ENCODE measurements at places on chromosomes 12 and 14.

DNA sequence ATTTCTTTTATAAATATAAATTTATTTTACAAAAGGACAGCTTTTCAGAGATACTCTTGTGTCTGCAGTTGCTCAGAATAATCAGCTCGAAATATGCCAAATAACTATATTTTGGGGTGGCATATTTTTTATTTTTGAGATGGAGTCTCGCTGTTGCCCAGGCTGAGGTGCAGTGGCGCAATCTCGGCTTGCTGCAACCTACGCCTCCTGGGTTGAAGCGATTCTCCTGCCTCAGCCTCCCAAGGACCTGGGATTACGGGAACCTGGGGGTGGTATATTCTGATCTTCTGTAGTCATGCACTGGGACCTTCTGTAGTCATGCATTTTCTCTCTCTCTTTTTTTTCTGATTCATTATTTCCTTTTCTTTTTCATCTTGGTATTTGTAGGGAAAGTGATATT, 135.0 kb upstream of the AMIGO2 start:
- DNase-seq: no peak

- no peak for DNase-seq
These were observed 234.4 kb upstream of the CRY1 start for GRCh38 chr12:107327651-107328182.

- no peak for DNase-seq
These were observed 441.2 kb downstream of the BTG1 start for GRCh38 chr12:91704446-91704845.

GRCh38 chr12:108495054-108495453, 20.0 kb upstream of the FICD start:
- DNase-seq: no peak

- no peak for DNase-seq
These were observed 12.8 kb downstream of the MTHFD1 start for GRCh38 chr14:64400829-64401459.

DNA sequence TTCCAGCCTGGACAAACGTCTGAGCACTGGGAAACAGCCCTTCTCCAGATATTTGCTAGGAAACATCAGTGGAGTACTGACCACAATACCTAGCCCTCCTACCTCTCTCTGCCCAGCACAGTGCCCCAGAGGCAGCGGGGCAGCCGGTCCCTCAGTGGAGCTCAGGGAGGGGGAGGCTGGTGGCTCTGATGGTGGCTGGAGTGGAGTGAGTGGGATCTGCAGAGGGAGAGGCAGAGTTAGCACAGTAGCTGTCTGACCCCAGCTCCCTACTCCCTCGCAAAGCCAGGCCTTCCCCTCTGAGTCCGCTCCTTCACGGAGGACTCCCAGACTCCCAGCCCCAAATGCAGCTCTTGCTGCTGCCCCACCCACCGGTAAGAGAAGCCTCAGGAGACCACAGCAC, 30.0 kb downstream of the NCKAP5L start:
- no peak for DNase-seq

DNA sequence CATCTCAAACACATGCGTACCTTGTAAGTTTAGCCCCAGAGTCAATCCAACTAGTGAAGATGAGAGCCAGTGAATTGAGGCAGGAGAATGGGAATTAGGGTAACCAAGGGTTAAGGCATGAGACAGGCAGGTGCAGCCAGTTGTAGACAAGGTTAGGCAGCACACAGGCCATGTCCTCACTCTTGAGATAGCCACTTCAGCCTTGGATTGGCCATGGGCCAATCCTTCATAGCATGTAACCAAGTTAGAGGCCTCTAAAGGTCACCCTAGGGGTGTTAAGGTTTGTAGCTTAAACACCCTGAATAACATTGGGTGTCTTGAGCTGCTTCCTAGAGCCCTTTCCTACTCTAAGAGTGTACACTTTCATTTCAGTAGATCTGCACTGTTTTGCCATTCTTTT, 208.2 kb upstream of the RBM19 start:
- no peak for DNase-seq

GRCh38 chr14:95431199-95432143, 85.0 kb downstream of the SYNE3 start:
- no peak for DNase-seq

- no peak for DNase-seq
These were observed 243.7 kb downstream of the C12orf75 start for GRCh38 chr12:105574056-105574715.

- no peak for DNase-seq
These were observed 818 bp upstream of the SUOX start for GRCh38 chr12:55996201-55996714.

DNA sequence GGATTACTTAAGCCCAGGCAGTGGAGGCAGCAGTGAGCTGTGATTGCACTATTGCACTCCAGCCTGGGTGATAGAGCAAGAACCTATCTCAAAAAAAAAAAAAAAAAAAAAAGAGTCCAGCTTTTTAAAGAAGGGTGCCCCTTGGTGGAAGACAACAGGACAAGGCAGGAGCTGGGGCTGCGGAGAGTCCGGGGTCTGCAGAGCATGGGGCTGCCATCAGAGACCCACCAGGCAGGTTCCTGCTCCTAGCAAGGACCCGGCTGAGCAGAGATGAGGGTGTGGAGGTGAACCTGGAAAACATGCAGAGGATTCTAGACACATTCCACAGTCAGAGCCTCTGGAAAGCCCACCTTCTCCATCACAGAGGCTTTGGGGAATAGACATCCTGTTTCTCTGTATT, 21.0 kb upstream of the CIPC start:
- DNase-seq: no peak

- DNase-seq: no peak
These were observed 9.3 kb downstream of the CCDC196 start for GRCh38 chr14:66495218-66496098.

DNA sequence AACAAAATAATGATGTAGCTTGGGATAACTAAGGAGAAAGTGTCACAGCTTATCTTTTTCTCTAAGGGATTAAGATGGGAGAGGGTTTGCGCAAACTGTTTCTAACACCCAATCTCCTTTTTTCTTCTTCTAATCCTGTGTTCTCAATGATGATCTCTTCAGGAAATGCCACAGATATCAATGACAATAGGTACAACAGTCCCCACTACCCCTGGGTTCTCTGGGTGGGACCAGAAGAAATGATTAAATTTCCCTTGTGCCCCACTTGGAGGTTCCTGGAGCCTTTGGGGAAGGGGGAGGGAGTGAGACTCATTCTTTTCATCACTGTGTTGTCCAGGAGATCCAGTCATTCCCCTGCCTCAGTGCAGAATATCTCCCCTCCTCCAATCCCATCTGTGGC, 8.6 kb upstream of the PIP4K2C start:
- no peak for DNase-seq

GRCh38 chr14:90811641-90812040, 4.6 kb downstream of the TTC7B start:
- no peak for DNase-seq
